ENCODE measurements at places on chromosomes 4 and X.
A peak's percentile ranks its signal among the peaks of the same experiment; 100 is the strongest.

GRCh38 chr4:15145709-15146108 is 143.4 kb downstream of the CPEB2 start:
- DNase-seq: no peak

DNA sequence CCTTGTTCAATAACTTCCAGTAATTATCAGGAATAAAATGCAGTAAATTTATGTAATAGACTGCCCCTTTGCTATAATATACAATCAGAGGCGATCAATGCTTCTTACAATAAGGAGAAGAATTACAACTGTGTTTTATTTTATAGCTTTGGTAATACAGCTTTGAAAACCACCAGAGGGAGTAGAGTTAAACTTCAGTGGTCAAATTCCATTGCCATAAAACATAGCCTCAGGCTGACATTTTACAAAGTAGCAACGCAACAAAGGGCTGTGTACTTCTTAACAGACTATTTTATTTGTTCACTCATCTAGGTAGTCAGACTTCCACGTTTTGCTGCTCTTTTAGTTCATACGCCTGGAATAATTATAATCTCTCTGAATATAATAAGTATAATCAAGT is 58.5 kb downstream of the TEX13C start:
- DNase-seq: no peak

DNA sequence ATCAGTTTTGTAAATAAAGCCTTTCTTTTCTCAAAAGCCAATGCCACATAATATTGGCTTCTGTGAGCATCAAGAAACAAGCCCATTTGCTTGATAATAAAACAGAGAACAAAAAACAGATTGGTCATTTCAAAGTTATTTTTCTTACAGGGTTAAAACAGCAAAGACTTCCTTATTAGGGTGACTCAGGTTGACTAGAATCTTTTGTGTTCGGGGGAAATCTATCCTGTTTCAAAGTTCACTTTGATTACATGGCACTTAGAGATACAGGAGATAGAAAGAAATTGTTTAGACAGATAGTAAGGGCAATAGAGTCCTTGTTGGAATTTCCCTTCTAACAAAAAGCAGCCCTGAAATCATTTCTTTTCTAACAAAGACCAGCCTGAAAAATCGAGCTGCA is 170.0 kb upstream of the GLRA2 start:
- no peak for DNase-seq

DNA sequence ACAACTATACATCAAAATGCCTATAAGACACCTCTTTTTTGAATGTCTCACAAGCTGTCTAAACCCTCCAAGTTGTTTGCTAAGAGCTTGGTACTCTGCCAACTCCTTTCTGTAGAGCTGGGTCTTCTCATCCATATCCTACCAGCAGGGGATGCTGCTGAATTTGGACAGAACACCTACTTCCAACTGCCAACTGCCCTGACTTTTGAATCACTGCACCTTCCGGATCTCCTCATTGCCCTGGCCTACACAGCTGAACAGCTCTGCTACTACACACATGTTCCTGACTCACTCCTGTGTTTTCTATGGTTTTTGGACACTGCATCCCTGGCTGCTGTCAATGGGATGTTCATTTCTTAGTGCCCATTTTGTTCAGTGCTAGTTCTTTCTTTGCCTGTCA is 18.7 kb downstream of the FAM184B start:
- DNase-seq: no peak

GRCh38 chr4:102522031-102522440 is 20.9 kb downstream of the NFKB1 start:
- no peak for DNase-seq

GRCh38 chr4:42541647-42542046 is 115.3 kb downstream of the ATP8A1 start:
- DNase-seq: no peak

DNA sequence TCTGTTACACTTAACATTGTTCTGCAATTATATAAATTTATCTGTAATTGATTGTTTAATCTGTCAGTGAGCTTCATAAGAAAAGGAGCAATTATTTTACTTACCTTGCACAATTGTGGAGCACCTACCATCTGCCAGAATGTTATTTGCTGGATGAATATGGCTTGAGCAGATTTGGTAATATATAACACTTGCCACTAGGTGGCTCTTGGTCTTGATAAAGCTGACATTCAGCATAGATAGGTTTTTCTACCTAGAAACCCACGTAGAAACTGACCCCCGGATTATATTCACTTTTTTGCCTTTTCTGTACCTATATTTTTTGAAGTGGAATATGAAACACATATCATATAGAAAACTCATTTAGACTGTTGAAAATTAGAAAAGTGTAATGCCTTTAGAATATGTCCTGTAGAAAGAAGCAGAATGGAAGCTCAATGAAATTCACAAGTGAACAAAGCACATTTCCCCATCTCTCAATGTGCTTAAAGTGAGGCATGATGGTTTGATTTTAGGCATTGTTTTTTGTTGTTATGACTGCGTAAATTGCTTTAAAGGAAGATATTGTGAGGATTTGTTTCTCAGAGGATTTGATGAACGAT is 9.5 kb downstream of the RBPJ start:
- no peak for DNase-seq

DNA sequence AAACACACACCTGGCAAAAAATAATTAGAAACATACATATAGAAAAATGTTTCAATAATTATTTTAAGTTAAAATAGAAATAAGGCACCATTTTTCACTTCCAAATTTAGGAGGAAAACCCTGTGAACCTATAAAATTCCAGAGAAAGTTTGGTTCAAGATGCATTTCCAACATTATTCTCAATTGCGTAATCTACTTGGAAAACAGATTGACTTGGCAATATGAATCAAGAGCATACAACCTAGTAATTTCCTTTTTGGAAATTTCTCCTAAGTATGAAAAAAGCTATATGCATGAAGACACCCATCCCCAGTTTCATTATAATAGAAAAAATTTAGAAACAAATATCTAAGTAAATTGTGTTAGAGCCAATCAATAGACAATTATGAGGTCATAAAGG is 242.9 kb downstream of the IQCM start:
- DNase-seq: no peak

- no peak for DNase-seq
These were observed 156.1 kb downstream of the ENPP6 start for GRCh38 chr4:184061582-184061981.

- no peak for DNase-seq
These were observed 27.7 kb upstream of the DCLK2 start for GRCh38 chr4:150050566-150050965.

- no peak for DNase-seq
These were observed 102.7 kb downstream of the HS3ST1 start for GRCh38 chr4:11326021-11326420.

GRCh38 chr4:24519649-24520048 is 64.7 kb downstream of the DHX15 start:
- no peak for DNase-seq

GRCh38 chr4:32601848-32602247 is 1881.7 kb downstream of the PCDH7 start:
- no peak for DNase-seq

- DNase-seq: no peak
These were observed 19.2 kb downstream of the TRIM2 start for GRCh38 chr4:153223427-153223801.

DNA sequence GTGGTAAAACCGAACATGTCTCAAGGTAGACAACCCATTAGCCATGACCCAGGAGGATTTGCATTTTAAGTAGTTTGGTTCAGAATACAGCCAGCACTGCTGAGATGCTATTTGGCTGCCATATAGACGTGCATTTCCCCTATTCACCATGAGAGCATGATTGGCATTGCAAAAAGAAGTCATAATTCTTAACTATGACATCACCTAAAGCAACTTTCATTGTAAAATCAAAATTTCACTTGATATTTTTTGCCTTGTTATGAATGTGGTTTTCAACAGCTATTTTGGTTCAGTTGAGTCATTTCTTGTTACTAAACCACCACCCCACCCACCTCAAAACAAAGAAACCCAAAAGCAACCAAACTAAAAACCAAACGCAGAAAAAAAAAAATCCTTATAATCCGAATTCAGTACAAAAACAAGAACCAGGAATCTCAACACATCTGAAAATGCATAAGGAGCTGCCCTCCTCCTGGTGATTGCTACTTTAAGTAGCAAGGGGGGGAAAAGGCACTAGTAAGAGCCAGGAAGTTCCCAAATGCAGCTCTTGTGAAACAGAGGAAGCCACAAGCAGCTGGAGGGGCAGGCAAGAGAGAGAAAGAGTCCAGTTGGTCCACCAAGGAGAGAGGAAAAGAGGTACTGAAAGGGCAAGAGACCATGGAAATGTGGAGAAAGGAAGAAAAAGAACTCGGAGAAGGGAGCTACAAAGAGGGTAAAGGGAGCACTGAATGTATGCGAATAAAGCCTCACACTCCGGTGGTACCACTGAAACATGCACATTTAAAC is 3.1 kb downstream of the SLITRK4 start:
- no peak for DNase-seq

DNA sequence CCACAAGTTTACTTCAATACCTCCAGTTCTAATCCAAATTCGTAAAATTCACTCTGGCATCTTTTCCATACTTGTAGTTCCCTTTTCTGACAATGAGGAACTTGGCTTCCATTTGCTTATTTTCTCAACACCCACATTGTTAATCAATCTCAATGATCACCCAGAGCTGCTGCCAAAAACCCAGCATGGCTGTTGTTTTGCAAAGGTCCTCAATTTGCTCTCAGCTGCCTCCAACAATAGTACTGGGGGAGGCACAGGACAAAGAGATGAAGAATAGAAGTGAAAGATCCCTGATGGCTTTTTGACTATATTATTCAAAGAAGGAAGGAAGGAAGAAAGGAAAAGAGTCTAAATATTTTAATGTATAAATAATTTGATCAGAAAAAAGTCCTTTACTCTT is 847.8 kb downstream of the RAPGEF2 start:
- no peak for DNase-seq

DNA sequence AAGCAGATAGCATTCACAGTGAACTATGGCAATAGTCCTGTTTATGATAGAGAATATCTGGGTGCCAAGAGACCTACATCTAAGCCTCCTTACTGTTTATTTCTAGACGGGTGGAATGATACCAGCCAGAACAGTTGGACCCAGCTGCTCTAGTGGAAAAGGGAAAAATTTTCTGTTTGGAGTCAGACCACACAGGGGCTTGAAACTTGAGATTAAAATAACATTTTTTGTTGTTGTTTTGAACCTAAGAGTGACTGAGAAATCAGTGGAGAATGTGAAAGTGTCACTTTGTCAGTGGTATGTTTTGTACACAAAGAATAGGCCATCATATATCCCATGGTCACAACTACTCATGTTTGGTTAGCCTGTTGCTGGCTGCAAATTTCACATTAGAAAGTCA is 105.7 kb downstream of the AGTR2 start:
- no peak for DNase-seq

DNA sequence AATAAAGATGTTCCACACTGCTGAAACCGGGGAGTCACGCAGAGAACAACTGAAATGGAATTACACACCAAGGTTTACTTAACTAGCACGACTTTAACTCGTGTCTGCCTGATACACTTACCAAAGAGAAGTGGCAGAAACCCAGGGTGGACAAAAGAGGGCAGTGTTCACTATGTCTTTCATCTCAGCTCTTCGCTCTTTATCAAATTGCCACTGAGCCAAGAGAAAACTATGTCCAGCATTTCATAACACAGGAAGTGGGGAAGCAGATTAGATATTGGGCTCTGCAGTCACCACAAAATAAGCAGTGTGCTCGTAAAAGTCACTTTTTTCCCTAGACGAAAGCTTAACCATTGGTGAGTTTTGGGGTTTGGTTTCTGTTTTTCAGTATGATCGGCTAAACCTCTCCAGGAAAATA is 155.7 kb downstream of the CHIC2 start:
- DNase-seq: no peak

- DNase-seq: no peak
These were observed 31.6 kb downstream of the RNF4 start for GRCh38 chr4:2500547-2500946.

GRCh38 chr4:7129871-7130620 is 62.2 kb upstream of the GRPEL1 start:
- DNase-seq: no peak

GRCh38 chrX:64975989-64976672 is at the start of gene ZC4H2:
TSS of gene ZC4H2 (minus strand) at chrX:64976450. CDS start at chrX:64976377, 73 bp downstream.
- DNase-seq: peak; percentile 38

- no peak for DNase-seq
These were observed 57.3 kb downstream of the DMP1 start for GRCh38 chr4:87707279-87707918.

- DNase-seq: no peak
These were observed 474.4 kb downstream of the RAPGEF2 start for GRCh38 chr4:159577241-159577640.

- DNase-seq: no peak
These were observed 1.7 kb upstream of the VCX start for GRCh38 chrX:7841084-7841805.

- no peak for DNase-seq
These were observed 113.2 kb downstream of the MID1 start for GRCh38 chrX:10507181-10507580.

DNA sequence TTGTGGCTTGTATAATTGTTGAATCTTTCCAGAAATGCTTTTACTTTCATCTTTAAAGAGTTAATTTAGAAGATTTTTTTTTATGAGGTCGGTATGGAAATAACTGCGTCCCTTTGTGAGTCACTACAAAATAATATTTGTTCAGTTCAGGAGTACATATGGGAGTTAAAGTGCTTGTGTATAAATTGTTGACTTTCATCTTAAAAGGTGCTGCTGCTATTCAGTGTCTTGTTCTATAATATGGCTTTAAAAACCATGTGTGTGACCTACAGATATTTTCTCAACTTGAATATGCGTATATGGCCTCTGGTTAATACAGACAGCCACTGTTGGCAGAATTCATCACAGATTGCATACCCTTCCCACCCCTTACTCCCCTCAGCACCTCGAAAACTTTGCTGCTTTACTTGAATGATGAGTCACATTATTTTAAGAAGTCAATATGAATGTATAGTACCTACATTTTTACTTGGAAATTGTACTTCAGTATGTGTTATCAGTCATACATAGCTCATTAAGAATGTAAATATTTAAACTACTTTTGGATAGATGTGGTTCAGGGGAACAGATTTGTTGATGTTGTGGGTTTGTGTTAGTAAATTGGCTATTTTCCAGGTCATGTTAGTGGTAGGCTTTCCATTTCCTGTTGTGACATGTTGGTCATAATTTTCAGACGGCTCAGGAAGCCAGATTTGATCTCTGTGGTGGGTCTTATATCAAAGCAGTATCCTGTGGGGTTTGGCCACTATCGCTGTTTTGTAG is 1.5 kb downstream of the CLCN3 start:
- DNase-seq: no peak

DNA sequence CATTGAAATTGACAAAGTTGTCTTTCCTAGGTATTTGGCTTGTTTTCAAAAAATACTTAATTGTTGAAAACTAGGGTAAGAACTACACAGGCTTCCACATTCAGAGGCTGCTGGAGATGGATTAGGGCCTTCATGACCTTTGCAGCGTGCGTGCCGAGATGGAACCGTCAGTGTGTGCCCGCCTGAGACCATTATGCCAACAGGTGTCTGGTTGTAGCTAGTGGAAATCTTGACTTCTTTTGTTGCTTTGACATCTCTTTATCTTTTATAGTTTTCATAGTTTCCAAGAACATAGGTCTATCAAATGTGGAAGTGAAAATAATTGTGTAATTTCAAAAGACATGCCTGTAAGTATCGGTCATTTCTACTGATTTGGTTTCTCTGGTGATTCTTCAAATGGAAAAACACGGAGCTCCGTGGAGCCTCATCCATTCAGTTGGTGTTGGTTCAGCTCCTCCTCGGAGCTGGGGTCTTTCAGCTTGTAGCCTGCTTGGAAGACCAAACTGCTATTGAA is 38.9 kb upstream of the CLCN4 start:
- DNase-seq: no peak

GRCh38 chrX:148513661-148514060 is 13.2 kb downstream of the AFF2 start:
- DNase-seq: no peak

GRCh38 chr4:41702770-41703169 is 45.8 kb downstream of the PHOX2B start:
- DNase-seq: no peak

All from stimulated activated CD4-positive, alpha-beta T cell treated with anti-CD3 and anti-CD28 coated beads, Interleukin-15, amount 100 ng/mL, for 48 hours (primary cell).